NK-92 treated with Interleukin-12 subunit alpha and Interleukin-12 subunit beta, amount 100 ng/mL, for 24 hours (cell line): ENCODE measurements at places on chromosomes 5 and 9.
A peak's percentile ranks its signal among the peaks of the same experiment; 100 is the strongest.

- DNase-seq = no peak
Observed at GRCh38 chr5:133698646-133699526, 86.5 kb upstream of the FSTL4 start.

DNA sequence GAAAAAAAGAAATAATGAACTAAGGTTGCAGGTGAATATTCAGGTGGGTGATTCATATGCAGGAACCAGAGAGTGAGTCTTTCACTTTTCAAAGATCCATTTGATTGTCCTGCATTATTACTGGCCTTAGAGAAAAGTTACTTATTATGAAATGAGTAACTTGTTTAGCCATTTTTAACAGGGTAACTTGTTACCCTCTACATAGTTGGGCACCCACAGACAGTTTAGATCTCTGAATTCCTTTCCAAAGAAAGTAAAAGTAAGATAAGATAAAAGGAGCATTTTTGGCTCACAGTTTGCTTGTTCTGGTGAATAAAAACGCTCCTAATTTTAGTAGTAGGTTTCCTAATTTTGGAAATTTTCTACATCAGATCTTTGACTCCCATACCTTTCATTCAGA is 54.1 kb upstream of the DAB2 start:
- no peak for DNase-seq

GRCh38 chr5:106269252-106269843 is 1401.4 kb downstream of the EFNA5 start:
- no peak for DNase-seq

DNA sequence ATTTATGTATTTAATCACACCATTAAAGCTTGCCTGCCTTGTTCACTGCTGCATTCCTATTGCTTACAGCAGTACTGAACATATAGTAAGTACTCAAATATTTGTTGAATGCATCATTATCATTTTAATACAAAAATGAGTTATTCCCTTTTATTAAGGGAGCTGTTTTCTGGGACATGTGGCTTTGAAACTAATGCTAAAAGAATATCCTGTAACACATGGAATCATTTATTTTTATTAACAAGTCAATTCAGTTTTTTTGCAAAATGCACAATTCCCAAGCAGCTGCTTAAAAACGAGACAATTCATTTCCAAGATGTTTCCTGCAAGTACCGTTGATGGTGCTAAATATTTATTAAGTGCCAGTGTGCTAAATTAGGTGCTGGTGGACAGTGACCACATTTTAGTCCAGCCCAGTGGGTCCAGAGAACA is 148.3 kb upstream of the NR3C1 start:
- no peak for DNase-seq

GRCh38 chr9:134260801-134261200 is 65.5 kb upstream of the RXRA start:
- no peak for DNase-seq

DNA sequence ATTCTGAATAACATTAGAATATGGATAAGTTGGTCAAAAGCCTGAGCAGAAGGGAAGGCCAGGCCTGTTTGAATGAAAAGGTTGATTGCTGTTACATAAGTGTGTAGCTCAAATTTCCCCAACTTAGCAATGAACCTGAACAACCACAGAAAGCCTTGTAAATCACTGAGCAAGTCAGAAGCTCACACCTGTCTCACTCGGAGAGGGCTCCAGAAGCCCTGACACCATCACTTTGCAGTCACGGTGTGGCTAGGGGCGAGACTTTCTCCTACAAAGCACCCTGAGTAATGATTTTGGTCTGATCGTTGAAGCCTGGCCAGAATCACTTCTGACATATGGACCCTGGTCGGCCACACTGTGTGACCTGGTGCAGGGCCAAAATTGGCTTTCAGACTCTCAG is 62.0 kb downstream of the MTX3 start:
- DNase-seq = no peak

DNA sequence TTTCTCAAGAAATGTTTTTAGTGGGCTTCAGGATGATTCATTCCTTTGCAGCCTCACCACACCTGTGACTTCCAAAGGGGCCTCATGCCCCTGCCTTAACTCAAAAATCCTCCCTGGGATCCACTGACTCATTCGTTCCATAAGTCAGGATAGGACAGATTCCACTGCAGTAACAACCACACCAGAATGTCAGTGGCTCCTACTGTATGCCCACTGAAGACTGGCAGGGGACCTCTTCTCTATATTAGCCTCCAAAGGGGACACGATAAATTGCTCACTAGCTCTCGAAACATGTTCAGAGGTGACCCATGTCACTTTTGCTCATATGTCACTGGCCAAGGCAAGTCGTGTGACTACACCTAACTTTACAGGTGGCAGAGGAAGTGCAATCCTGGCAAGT is 25.7 kb upstream of the LHX2 start:
- no peak for DNase-seq

DNA sequence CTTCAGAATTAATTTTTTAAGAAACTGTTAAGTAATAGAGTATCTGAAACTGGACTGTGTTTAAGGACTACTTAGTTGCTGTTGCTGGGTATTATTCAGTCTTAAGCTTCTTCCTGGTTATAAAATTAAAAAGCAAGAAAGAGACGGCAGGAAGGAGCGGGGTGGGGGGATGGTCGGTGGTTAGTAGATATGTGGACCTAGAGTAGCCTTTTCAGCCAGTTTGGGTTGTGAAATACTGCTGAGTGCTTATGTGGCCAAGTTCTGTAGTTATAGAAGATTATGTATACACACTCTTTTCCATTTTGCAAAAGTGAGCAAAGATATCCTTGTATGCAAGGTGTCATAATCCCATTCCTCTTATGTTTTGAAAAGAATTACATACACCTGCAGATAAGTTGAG is 28.5 kb downstream of the TRIO start:
- DNase-seq = peak; percentile 19

- no peak for DNase-seq
Observed at GRCh38 chr9:92429836-92430235, 5.6 kb upstream of the OMD start.

- DNase-seq = no peak
Observed at GRCh38 chr9:8684978-8685708, 885.6 kb upstream of the DMAC1 start.

- DNase-seq = no peak
Observed at GRCh38 chr9:23552876-23553601, 273.0 kb downstream of the ELAVL2 start.

DNA sequence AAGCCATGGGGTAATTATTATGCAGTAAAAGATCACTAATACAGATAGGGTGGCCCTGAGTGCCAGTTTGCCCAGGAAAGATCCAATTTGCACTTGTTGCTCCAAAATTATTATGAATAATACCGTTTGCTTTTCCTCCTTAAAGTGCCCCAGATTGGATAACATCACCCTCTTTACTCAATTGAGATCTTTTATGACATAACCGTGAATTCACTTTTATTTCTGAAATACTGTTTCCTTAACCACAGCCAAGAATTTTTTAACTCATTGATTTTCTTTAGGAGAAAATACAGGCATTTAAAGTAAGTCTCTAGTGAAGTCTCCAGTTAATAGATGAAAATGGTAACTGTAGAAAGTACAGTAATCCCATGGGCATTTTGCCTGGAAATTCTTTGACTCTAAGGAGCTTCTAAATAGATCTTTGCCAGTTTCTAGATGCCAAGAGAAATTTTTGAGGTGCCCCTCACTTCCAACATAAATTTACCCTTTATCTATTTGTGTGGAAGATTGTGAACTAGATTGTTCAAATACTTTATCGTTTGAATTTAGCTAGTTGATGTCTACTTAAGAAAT is 99.2 kb downstream of the UHRF2 start:
- no peak for DNase-seq

- no peak for DNase-seq
Observed at GRCh38 chr5:150642991-150643710, 2.7 kb downstream of the SYNPO start.

GRCh38 chr9:14547245-14548060 is 145.8 kb downstream of the ZDHHC21 start:
- DNase-seq = no peak

DNA sequence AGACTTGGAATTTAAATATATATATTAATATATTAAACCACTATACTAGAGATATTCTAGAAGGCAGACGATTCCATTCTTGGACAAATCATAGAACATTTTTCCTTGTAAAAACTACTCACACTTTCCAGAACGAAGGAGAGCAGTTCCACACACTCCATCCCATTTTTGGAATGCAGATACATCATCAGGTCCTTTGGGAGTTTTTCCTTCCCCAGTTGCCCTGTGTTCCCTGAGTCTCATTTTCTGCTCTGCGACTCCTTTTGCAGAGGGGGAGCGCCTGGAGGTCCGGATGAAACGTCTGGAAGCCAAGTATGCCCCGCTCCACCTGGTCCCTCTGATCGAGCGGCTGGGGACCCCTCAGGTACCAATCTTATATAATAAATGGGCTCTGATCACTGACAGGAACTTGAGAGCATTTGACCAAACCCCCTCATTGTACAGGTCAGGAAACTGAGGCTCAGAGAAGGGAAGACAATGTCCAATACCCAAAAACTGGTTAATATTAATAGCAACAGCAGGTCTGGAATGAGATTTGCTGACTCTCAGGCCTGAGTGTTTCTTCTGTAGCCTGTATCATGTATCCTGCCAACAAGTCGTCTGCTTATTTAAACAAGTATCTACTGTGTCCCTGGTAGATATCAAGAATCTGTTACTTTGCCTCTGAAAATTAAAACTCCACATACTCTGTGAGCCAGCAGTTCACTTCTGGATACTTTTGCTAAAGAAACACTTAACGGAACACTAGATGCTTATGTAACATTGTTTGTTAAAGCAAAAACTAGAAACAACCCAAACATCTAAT is 76.8 kb upstream of the NIPAL4 start:
- DNase-seq = no peak

DNA sequence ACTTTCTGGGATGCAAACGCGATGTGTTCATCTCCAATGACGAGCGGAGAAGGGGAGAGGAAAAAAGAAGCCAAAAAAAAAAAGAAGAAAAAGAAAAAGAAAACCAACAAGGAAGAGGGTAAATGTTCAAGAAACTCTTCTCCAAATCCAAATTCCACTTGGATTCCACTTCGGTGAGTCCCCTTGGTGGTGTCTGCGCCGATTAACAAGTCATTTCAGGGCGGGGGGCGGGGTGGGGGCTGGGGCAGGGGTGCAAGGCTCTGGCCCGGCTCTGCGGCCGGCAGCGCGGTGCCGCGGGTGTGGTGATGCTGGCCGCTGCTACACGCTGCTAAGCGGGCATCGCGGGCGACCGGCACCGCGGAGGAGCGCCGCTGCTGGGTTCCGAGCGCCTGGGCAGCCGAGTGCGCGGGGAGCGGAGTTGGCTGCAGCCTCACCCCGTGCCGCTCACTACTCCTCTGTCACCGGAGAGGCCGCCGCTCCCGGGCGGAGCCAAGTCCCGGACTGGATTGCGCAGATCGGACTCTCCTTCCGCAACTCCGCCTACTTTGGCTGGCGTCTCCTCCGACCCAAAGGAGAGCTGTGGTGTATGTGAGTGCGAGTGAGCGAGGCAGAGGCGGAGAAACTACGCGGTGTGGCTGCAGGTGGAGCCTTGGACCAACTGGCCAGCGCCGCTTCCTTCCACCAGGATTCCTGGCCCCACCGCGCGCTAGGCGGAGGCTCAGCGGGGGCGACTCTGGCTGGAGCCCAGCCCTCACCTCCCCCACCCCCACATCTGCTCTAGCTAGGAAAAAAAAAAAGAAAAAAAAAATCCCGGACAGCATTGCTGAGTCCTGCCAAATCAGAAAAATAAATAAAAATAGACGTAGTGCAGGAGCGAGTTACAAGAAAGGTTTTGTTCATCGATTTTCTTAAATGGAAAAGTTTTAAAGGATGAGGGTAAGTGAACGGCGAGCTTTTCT is at the start of gene SEMA6A:
Gene SEMA6A (minus strand): TSS at position 457 of the 959 bp plus-strand sequence. CDS start 69,879 bp downstream, outside the sequence.
- no peak for DNase-seq

- no peak for DNase-seq
Observed at GRCh38 chr9:14344941-14345353, 31.0 kb upstream of the NFIB start.

- DNase-seq = no peak
Observed at GRCh38 chr9:17807613-17808282, 228.9 kb downstream of the SH3GL2 start.

DNA sequence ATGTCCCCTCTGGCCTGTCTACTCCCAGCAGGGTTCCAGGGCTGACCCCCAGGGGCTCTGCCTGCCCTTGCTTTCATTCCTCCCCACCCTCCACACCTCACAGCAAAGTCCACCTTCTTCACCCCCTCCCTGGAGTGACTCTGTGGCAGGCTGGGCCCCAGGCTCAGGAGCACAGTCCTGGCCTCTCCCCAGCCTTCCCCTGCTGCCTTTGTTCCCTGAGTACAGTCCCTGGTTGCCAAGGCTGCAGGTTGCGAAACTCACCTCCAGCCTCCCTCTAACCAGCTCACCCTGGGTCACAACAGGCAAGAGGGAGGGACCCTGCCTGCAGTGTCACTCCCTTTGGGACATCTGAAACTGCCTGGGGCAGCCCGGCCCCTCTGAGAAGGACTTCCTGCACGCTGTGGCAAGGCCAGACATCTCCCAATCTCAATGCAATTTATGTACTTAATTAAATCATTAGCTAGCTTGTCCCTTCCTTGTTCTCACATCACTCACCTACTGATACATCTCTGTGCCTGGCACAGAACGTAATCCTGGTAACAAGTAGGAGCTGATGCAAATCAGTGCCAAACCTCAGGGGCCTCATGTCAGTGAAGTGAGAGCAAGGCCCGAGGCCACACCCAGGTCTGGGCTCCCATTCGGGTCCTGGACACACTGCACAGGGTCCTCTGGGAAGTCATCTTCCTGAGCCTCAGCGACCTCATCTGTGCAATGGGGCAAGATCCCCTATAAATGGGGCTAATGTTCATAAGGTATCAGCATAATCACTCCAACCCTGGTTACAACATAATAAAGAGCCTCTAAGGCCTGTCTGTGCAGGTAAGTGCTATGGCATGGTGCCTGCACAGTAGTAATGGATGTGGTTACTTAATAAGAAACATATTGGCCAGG is 27.3 kb upstream of the TRIM14 start:
- DNase-seq = peak; percentile 10

DNA sequence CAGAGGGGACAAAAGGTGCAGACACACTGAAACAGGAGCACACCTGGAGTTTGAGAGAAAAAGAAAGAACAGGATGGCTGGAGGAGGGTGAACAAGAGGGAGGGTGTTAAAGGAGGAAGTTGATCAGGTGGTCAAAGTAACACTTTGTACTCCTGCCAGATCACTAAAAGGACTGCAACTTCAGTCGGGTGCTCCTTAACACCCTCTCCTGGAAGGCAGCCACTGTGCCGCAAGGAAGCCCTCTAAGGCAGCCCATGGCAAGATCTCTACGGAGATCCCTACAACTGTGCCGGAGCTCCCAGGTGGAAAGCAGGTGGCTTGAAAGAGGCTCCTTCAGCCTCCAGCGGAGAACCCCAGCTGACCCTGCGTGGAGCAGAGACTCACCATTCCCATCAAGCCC is 124.4 kb upstream of the MSX2 start:
- DNase-seq = no peak

DNA sequence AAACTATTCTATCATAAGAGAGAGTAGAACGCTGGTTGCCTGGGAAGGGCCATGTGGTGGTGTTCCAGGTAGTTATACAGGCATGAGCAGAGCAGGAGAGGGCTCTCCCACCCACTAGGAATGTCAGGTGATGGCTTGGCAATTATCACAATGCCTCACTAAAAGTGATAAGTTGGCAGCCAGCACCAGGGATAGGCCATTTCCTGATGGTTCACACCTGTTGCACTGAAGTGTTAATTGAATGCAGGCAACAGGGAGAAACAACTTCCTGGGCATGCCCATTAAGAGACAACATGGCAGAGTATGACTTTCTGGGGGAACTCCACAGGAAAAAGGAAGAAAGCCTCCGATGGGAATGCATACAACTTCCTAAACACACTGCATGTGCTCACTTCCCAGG is 593.2 kb downstream of the ELAVL2 start:
- no peak for DNase-seq

GRCh38 chr9:98960409-98960808 is 16.7 kb downstream of the COL15A1 start:
- no peak for DNase-seq

GRCh38 chr5:141094481-141095262 is at the start of gene PCDHB2:
PCDHB2 (plus strand) TSS chr5:141094615; CDS start chr5:141094791, 176 bp downstream.
- DNase-seq = no peak
